Activated gamma-delta T cell (primary cell): ENCODE measurements at places on chromosomes 11 and 22.

GRCh38 chr11:12727563-12728211, 53.5 kb downstream of the TEAD1 start:
- DNase-seq = no peak

- DNase-seq = no peak
Measured at GRCh38 chr11:19076744-19077589, 16.4 kb upstream of the MRGPRX2 start.

- DNase-seq = no peak
Measured at GRCh38 chr11:11268119-11268518, 84.9 kb downstream of the CSNK2A3 start.

DNA sequence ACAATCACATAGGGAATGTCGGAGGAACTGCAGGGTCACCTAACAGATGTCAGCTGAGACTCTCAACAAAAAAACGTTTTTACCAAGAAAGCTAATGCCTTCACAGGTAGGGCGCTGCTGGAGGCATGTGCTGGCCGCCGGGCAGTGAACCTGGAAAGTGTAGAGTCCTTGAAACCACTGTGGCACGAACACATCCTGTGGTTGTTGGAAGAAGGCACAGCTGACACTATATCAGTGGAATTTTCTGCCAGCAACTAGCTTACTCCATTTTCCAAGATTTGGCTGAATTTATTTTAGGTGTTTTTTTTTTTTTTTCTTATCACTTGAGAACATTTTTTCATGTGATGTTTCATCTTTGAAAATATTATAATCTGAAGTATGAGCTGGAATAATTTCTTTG, 14.2 kb downstream of the TRMU start:
- DNase-seq = no peak

DNA sequence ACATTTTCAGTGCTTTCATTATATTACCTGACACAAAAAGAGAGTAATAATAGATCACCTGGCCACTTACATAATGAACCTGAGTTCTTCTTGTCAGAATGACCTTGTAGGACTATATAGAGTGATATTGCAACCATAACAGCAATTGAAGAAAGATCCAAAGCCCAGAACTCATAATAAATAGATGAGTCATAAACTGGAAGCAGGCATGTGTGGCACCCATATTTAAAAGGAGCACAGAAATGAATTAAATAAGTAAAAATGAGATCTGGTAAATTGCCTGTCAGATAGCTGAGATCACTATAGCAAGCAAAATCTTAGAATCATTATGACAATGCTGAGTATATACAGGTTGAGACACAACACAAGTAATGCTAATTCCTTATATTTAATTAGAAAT, 331.8 kb downstream of the AASDHPPT start:
- no peak for DNase-seq

DNA sequence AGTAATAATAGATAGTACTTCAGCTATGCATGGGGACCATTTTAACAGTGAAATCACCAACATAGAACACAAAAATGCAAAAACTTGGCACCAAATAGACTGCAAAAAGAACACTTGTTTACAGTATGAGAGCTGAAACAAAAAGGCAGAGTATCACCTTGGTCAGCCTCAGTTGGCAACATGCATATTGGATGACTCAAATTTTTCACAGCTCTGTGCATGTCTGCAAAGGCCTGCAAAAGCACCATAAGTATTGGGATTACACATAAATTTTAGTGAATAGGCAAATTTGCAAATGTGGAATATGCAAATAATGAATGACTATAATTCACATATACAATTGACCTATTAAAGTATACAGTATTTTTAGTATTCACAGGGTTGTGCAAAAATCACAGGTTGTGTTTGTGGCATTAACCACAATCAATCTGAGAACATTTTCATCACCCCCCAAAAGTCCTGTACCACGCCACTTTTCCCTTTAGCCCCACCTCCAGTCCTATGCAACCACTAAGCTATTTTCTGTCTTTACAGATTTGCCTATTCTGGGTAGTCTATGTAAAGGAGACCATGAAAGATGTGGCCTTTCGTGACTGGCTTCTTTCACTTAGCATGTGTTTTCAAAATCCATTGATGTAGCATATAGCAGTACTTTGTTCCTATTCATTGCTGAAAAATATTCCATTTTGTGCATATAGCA, 47.2 kb downstream of the CCDC15 start:
- no peak for DNase-seq

DNA sequence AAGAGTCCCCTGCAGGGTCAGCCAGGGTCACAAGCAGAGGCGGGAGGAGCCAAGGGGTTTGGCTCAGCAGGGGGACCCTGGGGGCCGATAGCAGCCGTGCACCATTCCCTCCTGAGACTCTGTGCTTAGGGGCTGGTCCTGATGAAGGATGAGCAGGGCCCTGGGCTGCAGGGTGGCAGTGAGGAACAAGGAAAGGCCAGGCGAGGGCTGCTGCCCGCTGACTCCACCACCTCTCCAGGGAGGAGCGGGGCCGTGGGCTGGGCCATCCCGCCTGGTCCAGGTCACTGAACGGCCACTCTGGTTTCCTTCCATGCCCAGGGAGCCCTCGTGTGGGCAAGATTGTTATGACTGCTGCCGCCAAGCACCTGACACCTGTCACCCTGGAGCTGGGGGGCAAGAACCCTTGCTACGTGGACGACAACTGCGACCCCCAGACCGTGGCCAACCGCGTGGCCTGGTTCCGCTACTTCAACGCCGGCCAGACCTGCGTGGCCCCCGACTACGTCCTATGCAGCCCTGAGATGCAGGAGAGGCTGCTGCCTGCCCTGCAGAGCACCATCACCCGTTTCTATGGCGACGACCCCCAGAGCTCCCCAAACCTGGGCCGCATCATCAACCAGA, 9.2 kb upstream of the NDUFS8 start:
- DNase-seq = no peak

DNA sequence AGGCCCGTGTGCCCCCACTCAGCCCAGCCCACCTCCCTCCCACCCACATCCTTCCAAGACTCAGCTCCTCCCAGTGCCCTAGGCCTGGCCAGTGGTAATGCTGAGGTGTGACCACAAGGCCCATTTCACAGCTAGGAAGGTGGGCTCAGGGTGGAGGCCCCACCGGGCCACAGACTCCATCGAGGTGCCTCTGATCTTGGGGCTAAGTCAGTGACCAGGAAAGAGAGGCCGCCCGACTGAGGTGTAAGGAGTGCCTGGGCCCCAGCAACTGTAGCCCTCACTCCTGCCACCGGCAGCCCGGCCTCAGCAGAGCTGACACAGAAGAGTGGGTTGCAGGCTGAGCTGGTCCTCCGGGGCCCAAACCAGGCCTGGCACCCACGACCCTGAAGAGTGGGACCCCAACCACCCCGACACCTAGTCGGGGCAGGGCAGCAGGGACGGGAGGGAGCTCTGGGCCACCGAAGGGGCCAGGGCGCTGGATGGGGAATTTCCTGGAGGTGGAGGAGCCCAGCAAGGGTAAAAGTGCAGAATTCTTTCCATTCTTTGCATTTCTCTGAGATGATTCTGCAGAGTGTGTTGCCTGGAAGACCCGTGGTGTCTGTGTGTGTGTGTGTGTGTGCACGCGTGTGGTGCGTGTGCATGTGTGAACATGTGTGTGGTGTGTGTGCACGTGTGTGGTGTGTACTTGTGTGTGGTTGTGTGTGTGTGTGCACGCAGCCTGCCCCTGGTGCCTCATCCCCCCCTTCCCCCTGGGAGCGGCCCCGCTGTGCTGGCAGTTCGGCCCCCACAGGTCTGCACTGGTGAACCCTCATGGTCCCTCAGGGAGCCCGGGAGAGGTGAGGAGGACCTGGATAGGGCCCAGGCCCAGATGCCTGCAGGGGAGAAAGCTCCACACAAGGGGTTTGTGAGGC, 8.3 kb upstream of the PIM3 start:
- DNase-seq = no peak

GRCh38 chr11:2791521-2792380, 92.0 kb upstream of the KCNQ1OT1 start:
- DNase-seq = no peak

GRCh38 chr11:58133309-58134076, 8.2 kb upstream of the OR9I1 start:
- DNase-seq = no peak

DNA sequence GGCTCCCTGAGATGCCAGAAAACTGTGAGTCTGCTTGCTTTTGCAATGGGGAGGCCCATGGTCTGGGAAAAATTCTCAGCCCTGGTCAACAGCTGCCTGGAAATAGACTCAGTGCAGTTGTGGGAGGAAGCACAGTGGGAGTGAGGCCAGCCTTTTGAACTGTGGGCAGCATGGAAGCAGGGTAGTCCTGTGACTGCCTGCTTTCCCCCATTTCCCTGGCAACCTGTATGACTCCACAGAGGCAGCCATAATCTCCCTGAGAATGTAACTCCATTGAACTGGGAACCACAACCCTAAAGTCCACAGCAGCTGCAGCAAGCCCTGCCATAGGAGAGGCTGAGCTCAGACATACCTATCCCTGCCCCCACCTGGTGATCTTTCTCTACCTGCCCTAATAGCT, 494.6 kb upstream of the FAT3 start:
- no peak for DNase-seq

DNA sequence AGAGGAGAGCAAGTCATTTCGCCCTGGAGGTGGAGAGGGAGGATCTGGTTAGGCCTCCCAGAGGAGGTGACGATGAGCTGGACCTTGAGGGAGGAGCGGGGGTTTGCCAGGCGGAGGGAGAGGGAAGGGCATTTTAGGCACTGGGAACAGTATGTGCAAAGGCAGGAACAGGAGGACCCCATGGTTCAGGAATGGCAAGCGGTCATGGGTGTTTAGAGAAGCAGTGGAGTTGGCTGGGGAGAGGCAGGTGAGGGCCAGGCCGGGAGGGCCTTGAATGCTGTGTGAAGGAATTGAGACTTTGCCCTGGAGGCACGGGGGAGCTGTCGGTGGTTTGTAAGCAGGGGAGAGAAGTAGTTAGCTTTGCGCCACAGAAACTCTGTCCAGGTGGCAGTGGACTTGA, 10.3 kb downstream of the PRDM11 start:
- no peak for DNase-seq

- DNase-seq = no peak
Measured at GRCh38 chr11:120869516-120870011, 154.3 kb upstream of the TBCEL start.

DNA sequence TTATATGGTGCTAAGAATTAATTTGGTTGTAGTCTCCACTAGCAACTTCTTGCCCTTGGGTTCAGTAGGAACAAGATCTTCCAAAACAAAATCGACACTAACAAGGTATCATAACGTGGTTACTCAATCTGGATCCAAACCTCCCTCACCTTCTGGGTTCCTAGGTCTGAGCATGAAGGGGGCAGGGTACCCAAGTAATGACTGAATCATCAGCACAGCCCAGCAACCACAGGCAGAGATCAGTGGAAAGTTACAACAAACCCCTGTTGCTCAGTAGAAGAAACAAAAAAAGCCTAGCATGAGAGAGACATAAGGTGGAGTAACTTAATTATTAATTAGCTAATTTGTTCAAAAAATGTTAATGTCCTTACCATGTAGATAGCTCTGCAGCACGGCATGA, 221.4 kb downstream of the BLID start:
- no peak for DNase-seq

DNA sequence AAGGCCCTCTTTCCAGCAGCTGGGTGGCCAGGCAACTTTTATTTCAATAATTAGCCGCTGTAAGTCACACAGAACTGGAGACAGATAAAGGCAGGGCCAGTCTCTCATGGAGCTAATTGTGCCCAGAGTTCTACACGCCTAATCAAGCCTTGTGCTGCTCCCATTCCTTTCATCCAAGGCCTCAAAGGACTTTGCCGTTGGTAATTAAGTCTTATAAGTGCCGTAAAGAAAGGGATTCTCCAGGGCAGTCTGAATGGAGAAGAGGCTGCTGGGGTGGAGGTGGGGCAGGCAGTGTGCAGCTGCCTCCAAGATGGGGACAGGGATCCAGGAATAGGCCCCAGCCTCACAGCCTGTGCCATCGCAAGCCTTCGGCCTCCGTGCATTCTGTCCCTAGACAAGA, 357.9 kb downstream of the TENM4 start:
- DNase-seq = no peak

- DNase-seq = no peak
Measured at GRCh38 chr11:117479372-117479771, 151.7 kb downstream of the CEP164 start.

DNA sequence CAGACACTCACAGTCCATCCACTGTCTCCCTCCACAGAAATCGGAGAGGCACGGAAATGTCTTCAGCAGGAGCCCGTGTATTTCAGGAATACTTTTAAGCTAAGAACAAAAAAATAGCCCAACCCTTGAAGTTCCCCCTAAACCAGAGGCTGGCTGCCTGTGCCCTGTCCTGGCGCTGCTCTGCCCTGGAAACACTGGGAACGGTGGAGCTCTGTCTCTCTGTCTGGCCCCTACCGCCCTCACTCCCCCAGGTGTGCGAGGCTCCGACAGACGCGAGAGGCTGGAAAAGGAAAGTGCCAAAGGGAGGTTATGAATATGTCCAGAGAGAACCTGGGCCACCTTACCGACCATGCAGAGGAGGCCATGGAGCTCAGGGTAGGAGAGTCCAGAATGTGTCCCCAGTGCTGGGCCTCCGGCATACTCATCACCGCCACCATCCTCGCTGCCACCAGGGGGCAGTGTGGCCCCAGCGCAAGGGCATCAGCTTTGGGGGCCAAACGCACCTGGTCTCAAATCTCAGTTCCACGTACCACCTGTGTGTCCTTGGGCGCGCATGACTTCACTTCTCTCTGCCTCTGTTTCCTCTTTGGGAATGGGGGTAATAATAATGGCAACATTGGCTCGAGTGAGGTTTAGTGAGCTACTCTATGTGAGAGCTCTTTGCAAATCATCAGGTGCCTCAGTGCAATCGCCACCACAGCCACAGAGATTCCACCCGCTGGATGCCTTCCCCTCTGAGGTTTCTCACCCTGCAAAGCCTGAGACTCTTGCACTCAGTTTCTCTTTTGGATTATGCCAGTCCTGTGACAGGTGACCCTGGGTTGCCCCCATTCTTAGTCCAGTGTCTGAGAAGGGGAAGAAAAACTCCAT, 10.4 kb upstream of the SLCO2B1 start:
- peak; percentile 57 for DNase-seq

GRCh38 chr22:49201046-49201970, 626.4 kb downstream of the BRD1 start:
- DNase-seq = no peak

GRCh38 chr11:6365659-6366058, 24.6 kb upstream of the SMPD1 start:
- no peak for DNase-seq

DNA sequence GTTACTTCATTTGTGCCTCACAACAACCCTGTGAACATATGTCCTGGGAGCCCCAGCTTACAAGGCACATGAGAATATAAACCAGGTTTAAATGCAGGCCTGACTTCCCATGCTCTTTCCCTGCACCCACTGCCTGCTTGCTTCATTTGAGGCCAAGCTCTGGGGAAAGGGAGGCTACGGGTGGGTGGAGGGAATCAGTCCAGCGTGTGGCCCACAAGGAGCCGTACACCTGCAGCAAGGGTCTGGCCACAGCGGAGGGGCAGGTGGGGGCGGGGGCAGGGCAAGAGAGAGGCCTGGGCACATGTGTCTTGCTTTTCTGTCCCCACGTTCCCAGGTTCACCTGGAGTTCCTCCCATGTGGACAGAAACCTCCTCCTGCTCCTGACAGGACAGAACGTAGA, 26.2 kb downstream of the FAM83F start:
- DNase-seq = no peak

DNA sequence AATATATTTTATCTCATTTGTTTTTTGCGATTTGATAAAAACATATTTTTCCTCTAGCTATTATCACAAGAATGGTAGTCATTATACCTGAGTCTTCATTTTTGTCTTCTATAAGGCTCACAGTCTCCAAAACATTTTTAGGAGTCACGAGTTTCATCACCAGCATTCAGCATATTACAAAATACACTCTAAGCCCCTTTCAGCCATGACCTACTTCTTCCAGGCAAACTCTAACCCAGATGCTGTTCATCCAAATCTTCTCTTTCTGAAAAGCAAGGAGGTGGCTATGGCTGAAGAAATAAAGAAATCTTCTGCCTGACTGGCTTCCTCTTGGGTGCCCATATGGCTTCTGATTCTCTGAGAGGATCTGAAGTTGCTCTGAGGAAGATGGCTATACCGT, 35.7 kb upstream of the USP47 start:
- no peak for DNase-seq
